Stimulated activated CD8-positive, alpha-beta memory T cell treated with anti-CD3 and anti-CD28 coated beads, Interleukin-7, amount 100 ng/mL, for 24 hours (primary cell): ENCODE measurements at places on chromosomes 1 and 21.

DNA sequence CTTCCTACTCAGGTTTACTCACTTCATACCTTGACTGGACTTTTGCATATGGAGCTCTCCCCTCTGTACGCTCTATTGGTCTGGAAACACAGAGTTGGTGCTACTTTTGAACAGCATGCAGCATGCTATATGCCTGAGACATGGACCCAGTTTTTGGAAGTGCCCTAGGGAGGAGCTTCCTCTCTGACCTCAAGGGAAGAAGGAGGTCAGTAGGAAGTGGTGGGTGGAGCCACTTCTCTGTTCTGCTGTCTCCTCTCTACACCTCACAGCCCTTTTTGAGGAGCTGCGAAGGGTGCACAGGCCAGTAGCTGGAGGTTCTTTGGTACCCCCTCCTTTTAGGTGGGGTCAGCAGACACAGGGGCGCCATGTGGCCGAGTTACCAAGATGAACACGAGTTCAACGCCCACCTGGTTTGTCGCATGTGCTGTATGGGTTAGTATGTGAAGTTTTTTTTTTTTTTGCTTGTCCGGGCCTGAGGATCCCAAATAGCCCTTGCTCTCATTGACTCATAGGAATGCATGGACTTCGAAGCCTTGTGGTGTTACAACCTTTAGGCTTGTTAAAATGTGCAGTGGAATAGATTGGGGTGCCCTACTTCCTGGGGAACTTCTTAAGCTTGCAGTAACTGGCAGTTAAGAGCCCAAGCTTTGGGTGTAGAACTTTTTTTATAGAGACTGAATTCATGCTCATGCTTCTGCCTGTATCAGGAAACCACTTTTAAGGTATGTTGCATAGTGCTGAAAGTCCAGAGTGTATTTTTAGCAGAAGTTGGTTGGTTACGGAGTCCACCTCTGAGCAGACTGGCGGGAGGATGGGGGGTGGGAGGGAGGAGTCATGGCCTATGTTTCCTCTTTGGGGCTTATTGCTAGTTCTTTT lies 10.7 kb downstream of the MACF1 start:
- no peak for DNase-seq

GRCh38 chr21:41772351-41773080 lies 5.7 kb upstream of the RIPK4 start:
- DNase-seq: no peak

- DNase-seq: no peak
Measured at GRCh38 chr1:172343240-172344160, 77.0 kb upstream of the C1orf105 start.

GRCh38 chr1:175050992-175051391 lies 16.6 kb upstream of the TNN start:
- no peak for DNase-seq

DNA sequence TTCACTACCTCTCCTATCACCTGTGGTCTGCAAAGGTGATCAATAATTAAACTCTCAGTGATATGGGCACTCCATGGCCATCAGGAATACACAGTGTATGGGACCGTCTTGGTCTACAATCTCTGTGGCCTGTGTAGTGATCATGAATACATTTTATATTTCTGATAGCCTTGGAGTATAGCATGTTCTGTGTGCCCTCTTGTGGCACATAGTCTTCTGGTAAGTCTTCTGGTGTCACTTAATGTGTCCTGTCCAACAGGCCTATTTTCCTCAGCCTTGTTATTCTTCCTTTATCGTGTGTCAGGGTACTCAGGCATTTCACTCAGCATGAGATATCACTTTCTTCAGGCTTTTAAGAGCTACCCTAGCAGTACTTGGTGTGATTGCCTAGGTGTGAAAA lies 393.6 kb downstream of the AGBL4 start:
- no peak for DNase-seq

- DNase-seq: no peak
Measured at GRCh38 chr1:82318265-82318664, 517.5 kb downstream of the ADGRL2 start.

- no peak for DNase-seq
Measured at GRCh38 chr1:185069202-185069772, 23.9 kb downstream of the RNF2 start.

GRCh38 chr1:94384485-94385265 lies 33.5 kb upstream of the ABCD3 start:
- no peak for DNase-seq

GRCh38 chr1:118223426-118223825 lies 38.4 kb upstream of the SPAG17 start:
- no peak for DNase-seq

DNA sequence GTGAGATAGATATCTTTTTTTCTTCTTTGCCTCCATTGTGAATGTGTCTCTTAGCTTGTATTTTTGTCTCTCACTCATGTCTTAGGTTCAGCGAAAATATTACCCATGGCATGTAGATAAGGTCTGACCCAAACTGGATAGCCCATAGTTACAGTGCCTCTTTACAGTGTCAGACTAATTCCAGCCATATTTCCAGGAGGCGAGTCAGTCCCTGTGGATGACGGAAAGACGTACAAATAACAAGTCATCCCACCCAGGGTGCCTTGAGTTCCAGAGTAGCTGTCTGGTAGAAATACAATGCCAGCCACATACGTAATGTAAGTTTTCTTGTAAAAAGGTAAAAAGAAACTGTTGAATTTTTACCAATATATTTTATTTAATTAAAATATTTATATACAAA lies 157.3 kb downstream of the ZNF281 start:
- no peak for DNase-seq

GRCh38 chr1:51445351-51446090 lies 73.5 kb downstream of the EPS15 start:
- no peak for DNase-seq

DNA sequence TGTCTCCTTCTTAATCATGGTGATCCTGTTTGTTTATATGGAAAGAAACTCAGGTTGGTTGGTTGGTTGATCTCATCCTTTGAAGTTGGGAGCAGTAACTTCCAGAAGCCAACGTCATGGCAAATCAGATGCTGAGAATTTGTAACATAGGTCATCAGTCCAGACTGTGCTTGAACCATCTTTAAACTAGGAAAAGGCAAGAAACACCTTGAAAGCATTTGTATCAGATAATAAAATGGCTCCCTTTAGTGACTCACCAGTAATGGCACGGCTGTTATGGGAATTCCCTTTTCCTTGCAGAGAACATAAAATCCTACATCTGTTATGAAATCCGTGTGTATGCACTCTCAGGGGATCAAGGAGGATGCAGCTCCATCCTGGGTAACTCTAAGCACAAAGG lies 58.1 kb downstream of the SERBP1 start:
- DNase-seq: no peak

DNA sequence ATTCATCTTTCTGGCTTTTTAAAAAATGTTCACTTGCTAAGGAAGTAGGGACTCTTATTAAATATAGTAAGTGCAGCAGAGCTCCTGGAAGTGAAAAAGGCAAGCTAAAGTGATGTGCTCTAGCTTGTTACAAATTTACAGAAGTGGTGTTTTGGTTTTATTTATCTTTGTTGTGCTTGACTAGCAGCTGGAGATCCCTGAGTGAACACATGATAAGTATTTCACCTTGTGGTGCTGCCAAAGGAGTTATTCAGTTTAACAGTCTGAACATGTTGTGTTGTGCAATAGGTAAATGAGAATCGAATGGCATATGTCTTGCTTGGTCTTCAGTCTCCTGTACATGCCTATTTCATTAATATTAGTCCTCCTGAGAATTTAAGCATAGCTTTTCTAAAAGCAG lies 315.7 kb downstream of the TPR start:
- no peak for DNase-seq

DNA sequence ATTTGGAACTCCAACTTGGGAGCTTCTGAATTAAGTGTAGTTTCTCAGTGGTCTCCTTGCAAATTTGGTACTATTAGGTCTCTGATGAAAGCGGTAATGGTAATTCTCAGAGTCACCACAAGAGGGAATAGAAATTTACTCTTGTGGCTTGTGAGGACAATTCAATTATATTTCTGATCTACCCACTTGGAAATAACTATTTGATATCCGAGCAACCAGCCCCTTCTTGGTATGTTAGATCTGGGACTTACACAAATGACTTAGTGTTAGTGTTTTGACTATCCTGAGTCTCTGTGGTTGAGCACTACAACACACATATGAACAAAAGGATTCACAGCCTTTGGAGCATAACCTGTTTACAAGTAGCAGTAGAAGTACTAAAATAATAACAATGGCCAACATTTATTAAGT lies 68.1 kb downstream of the RPS6KA1 start:
- no peak for DNase-seq

DNA sequence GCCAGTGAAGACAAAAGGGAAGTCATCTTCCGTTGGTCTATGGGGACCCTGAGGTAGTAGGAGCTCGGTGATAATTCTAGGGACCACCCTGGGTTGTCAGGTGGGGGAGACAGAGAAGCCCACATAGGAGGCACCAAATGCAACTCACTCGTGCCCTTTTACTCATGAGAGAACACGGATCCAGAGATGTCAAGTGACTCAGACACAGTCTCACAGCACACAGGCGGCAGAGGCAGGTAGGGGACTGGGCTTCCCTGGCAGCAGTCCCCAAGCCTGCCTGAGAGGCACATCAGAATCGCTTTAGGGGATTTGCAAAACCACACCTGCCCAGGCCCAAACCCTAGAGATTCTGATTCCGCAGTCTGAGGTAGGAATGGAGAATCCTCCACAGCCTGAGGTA lies 31.3 kb upstream of the RUNX3 start:
- DNase-seq: no peak

DNA sequence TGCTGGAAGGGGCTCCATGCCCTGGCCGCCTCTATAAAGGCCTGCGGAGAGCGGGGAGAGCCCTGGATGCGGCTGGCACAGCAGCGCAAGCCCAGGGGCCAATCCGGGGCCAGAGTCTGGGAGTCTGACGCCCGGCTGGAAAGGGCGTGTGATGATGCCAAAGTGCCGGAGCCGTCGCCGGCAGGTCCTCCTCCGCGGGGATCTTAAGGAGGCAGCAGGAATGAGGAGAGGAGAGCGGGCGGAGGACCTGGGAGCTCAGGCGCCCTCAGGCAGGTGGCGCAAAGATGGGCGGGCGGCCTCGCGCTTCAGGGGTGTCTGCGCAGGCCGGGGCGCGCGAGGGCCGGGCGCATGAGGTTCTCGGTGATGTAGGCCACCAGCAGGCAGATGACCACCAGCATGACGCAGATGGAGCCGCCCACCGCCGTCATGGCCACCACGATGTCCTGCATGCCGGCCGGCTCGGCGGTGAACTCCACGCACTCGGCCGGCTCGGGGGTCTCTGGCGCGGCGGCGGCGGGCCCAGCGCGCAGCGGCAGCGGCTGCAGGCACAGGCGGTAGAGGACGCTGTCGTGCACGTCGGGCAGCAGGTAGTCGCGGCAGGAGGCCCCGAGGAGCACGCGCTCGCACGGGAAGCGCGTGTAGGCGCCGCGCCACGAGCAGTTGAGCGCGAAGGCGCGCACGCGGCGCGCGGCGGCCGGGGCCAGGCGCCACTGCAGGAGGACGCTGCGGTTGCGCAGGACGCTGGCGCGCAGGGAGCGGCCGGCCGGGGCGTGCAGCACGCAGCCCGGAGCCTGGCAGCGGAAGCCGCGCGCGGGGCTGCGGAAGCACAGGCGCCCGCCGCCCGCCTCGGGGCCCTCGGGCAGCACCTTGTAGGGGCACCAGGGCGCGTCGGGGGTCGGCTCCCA lies 653 bp downstream of the FNDC10 start:
- no peak for DNase-seq

DNA sequence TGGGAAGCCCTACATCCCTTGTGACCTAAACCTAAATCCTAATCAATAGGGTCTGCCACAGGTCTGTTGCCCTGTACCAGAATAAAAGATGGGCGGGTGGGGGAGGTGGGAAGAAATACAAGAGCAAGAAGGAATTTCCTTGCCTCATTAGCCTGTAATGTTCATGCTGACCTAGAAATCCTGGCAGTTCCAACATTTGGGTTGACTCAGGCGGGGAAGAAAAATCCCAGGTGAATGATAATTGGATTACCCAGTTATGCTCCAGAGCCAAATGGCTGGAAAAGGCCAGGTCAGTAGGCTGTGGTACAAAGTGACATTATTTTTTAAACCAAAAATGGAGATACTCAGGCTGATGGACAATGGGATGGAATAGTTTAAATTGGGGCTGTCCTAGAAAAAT lies 27.3 kb upstream of the A3GALT2 start:
- DNase-seq: no peak

GRCh38 chr1:87052400-87052799 lies 138.0 kb downstream of the HS2ST1 start:
- no peak for DNase-seq

- no peak for DNase-seq
Measured at GRCh38 chr1:205293350-205294074, 28.0 kb downstream of the NUAK2 start.

DNA sequence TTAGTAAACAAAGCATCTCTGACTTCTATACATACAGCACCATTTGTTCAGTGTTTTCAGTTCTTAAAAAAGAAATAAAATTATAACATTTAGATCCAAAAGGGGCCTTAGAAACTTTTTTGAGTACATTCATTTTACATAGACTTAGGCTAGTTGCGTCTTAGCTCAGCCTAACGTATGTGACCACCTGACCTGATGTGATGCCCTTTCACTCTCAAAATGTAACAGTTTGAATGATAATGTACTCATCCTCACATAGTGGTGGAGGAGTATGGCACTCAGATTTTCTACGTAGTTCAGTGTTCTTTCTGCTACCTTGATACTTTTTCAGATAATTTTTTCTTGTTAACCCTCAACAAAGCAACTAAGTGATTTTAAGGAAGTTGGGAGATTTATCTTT lies 43.4 kb downstream of the RPRD2 start:
- no peak for DNase-seq
